ENCODE measurements at places on chromosomes 7 and 10.

DNA sequence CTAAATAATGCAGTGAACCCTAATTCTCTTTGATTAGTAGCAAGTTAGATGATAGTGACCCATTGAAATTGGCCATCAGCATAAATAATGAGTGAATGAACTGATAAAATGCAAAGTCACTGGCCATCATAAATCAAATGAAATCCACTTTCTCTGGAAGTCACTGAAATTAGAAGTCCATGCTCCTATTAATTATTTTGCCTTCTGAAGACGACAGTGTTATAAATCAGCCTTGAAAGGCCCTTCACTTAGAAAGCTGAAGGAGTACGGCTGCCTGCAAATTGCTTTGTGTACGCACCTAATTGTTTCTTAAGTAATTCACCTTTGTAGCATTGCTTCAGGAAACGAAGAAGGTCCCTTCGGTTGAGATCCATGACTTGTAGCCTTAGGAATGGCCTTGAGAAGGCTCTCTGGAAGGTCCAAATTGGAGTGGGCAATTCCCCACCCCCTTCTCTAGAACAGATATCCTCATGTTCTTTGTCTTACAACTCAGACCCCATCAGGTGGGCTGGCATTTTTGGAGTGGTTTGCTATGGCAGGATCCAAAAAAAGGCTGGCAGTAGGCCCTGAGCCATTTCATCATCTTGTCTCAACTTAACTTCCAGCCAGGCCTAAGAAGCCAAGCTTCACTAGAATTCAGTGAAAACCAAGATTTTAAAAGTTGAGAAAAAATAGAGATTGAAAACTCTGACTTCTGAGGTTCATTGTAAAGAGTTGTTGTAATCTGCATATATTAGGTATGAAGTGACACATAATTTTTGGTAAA lies 420.3 kb downstream of the LRMDA start:
- no peak for DNase-seq

DNA sequence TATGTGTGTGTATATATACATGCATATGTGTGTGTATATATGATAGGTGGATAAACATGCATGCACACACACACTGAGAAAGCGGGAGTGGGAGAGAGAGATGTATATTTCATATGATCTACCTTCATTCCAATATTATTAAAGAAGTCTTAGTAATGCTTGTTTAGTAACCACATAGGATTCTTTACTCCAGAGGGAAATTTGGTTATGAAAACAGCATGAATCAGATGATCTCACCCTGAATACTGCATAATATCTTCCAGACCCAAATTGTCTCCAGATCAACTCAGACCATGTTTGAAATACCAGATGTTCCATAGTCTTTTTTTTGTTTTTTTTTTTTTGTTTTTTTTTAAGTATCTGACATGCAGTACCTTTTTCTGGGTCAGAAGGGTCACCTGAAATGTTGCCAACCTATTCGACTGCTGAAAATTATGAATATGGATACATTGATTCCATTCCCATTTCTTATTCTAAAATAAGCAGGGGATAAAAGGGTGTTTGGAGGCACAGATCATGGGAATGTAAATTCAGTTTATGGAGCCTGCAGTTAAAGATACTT lies 17.4 kb downstream of the TES start:
- DNase-seq, result no peak

DNA sequence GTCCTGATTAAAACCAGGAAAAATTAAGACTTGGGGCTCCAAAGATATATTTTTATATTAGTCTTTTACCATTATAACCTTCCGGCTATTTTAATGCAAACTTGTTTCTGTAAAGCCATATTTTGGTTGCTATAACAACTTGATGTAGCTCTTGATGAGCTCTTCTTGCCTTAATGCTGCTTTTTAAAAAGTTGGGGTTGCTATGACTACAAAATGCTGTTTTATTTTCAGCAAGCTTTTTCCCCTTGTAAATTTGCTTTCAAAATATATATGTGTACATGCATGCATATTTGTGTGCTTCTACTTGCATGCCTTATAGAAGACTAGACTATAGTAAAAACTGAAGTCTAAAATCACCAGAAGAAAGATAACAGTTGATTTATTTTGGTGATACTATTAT lies 99.7 kb downstream of the CSTF2T start:
- no peak for DNase-seq

DNA sequence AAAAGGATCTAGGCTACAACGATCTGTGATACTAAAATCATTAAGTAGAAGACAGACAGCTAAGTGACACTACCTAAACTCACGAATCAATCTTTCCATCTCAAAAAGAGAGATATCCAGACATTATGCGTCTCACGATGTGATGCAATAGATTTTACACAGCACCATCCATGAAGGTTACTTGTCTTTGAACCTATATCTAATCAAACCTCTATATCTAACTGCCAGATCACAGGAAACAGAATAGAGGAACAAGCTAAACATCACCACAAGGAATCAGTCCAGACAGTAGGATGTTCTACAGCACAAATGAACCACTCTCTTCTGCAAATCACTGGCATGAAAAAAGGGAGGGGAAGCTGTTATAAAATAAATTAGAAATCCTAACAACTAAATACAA lies 4.1 kb downstream of the RAPGEF5 start:
- DNase-seq, result no peak

GRCh38 chr7:55242613-55243012 lies 122.5 kb upstream of the LANCL2 start:
- DNase-seq, result no peak

- no peak for DNase-seq
These were observed 1346.3 kb downstream of the REEP3 start for GRCh38 chr10:64867501-64867962.

DNA sequence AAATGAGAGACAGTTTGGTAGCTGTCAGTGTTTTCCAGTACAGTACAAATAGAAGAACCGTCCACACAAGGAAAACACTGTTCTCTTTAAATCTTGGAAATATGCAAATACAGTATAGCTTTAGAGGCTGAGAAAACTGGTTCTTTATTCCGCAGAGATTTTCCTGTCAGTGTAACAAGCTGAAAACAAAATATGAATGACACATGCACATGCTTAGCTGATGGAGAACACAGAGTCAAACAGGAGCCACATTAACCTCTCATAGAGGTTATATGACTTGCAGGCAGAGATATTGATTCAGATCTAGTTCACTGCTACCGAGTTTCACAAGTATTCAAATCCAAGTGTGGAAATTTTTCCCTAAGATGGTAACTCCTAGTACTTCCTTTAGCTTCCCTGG lies 135.2 kb upstream of the C1QL3 start:
- no peak for DNase-seq

DNA sequence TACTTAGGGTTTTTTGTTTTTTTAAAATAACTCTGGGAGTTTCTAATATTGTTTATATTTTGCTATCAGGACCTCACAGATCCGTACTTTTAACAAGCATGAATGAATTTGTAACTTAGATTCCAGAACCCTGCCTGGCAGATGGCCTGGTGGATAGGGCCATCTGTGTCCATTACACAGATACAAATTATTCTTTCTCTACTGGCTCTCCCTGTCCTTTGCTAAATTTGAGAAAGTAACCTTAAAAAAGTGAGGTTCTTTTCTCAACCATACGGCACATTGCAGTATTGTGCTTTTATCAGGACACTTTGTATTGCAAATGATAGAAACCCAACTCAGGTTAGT lies 26.6 kb downstream of the LCOR start:
- no peak for DNase-seq

- DNase-seq, result no peak
These were observed 19.9 kb downstream of the FAM241B start for GRCh38 chr10:69649786-69650550.

- peak; percentile 17 for DNase-seq
These were observed 7.4 kb downstream of the YWHAG start for GRCh38 chr7:76351372-76351771.

DNA sequence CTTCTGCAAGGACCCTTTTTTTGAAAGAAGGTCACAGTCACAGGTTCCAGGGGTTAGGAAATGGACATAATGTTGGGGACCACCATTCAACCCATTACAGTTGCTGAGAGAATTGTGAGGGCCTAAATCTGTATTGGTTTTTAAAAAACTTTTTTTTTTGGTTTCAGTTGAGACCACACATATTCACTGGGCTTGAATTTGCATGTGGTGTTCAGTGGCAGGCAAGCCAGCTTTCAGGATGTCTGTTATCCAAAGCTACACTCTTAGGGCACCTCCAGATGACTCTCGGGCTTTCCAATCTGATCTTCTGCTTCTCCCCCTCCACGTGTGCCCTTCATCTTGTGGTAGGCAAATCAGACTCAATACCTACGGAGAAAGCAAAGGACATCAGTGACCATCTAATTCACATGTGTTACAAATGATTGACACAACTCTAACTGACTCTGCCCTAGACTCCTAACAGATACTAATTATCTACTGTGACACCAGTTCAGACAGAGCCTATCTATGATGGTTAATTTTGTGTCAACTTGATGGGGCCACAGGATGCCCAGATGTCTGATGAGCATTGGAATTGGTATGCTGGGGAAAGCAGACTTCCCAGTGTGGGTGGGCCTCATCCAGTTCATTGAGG lies 93.3 kb upstream of the ELMO1 start:
- no peak for DNase-seq

DNA sequence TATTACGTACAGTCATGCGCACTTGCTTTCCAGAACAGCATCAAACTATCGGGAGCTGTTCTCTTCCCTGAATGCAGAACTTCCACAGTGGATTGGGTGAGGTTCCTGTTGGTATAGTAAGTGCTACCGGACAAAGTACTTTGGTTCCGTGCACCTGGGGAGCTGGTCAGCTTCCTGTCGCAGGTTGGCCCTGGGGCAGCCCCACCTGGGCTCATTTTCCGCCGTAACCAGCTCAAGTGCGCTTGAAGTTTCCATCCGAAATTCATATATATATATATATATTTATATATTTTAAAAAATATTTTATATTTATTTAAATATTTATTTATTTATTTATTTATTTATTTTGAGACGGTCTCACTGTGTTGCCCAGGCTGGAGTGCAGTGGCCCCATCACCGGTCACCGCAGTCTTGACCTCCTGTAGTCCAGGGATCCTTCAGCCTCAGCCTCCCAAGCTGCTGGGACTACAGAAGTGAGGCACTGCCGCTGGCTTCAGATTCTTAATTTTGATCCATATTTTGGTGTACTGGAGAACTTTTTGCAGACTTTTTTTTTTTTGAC lies 6.5 kb downstream of the SCART1 start:
- DNase-seq, result no peak

DNA sequence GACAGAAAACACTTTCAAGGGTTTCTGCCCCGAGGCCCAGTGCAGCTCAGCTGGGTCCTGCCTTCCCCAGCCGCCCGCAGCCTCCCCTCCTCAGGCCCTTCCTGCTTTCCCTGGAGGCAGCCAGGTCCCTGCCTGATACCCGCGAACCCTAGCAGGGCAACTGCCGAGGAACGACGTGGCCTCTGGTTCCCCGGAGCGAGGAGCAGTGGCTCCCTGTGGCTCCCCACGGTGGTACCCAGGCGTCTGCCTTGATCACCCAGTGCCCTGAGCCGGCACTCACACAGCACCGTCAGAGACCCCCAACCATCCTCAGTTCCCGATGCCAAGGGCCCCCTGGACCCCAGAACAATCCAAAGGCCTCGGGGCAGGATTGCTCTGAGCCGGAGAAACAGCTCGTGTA lies 58.3 kb downstream of the CFAP46 start:
- peak; percentile 56 for DNase-seq

DNA sequence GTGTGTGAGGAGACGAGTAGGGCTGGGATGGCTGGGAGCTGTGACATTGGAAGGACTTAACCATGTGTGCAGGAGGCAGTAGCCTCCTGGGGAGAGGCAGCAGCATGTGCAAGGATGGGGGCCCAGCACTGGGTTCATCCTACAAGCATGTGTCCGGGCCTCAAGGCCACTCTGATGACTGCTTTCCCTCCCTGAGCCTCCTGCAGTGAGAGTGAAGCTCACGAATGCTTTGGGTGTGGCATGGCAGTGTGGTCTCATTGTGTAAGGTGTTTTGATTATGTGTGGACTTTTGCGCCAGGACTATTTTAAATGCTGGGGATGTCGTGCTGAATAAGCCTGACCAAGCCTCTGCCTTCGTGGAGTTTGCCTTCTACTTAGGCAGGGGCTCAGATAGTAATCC lies 122.0 kb upstream of the INSYN2A start:
- no peak for DNase-seq

DNA sequence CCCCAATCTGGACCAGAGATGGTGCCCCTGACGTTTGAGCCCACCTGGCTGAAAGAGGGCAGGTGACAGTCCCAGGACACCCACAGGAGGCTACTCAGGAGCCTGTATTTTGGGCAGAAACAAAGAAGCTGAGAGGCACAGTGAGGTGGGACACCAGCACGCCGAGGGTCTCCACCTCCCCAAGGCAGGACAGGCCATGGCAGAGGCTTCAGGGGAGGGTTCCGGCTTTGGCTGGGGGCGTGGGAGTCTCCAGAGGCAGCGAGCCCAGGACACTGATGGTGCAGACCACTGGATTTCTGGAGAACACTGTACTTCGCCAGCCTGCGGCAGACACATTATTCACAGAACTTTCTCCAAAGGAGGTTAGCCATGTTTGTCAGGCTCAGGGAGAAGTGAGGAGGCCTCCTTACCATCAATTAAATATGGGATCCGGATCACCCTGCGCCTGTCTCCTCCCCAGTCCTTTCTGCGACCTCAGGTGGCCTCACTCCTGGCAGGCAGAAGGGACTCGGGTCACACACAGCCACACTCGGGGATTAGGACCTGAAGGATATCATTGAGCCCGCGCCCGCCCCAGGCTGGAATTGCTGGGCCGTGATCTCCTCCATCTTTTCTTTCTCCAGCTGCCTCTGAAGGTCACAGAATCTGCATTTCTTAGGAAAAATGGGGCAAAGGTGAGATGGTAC lies 98.3 kb downstream of the MKI67 start:
- DNase-seq, result no peak

- no peak for DNase-seq
These were observed 148.8 kb upstream of the NPY start for GRCh38 chr7:24135003-24135817.

DNA sequence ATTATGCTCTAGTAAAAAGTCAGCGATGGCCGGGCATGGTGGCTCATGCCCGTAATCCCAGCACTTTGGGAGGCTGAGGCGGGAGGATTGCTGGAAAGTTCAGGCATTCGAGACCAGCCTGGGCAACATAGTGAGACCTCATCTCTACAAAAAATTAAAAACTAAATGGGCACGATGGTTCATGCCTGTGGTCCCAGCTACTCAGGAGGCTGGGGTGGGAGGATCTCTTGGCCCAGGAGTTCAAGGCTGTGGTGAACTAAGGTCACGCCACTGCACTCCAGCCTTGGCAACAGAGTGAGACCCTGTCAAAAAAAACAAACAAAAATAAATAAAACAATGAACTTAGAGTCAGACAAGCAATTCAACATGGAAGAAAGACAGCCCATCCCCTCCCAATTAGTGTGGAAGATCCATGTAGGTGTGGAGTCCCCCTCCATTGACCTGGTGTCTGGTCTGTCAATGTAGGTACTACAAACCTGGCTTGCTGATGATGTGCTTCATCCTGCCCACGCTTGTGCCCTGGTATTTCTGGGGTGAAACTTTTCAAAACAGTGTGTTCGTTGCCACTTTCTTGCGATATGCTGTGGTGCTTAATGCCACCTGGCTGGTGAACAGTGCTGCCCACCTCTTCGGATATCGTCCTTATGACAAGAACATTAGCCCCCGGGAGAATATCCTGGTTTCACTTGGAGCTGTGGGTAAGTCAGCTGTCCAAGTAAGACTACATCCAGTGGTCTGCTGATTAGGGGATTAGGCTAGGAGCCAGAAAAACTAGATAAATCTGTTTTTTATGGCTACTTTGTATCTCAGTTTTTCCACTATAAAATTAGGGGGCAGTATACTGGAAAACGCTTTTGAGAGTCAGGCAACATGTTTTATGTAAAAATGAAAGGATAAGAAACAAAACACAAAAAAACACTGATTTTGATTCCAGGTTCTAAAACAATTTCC lies 9.3 kb downstream of the SCD start:
- no peak for DNase-seq

- DNase-seq, result no peak
These were observed at the start of gene C10orf95 for GRCh38 chr10:102451105-102451969. C10orf95 (minus strand) TSS chr10:102451543; CDS start chr10:102451093, 450 bp downstream.
